NCI-H2227 treated with DMSO at 0.1 percent for 48 hours (cell line): ENCODE measurements at places on chromosomes 5 and 9.

- DNase-seq = no peak
Observed at GRCh38 chr5:52204310-52204709, 583.4 kb upstream of the ITGA1 start.

DNA sequence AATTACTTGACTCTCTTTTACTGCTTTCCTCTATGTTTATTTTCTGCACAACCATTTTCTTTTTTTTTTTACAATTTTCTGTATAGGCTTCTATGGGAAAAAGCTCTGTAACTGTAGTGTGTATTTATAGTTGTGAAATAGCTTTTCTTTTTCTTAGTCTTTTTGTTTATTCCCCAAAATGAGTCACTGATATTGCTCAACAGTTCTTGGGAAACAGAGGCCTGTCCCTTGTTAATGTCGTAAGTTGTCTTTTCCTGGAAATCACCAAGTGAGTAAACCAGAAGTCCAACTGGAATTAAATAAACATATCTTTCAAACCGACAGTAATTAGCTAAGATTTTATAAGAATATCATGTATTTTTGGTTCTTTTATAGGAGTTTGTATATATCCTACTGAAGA lies 325.1 kb upstream of the PRR16 start:
- DNase-seq = no peak

- no peak for DNase-seq
Observed at GRCh38 chr5:94707359-94707758, 88.9 kb downstream of the SLF1 start.

GRCh38 chr5:1553539-1554409 lies 30.0 kb upstream of the LPCAT1 start:
- no peak for DNase-seq

- peak; percentile 58 for DNase-seq
Observed at GRCh38 chr9:134325813-134326723, at the start of gene RXRA. Gene RXRA (plus strand): TSS chr9:134326455. CDS start chr9:134326632, 177 bp downstream.

GRCh38 chr5:136103118-136103517 lies 29.5 kb upstream of the SMAD5 start:
- DNase-seq = no peak

- DNase-seq = no peak
Observed at GRCh38 chr9:91647371-91647770, 223.7 kb upstream of the NFIL3 start.

DNA sequence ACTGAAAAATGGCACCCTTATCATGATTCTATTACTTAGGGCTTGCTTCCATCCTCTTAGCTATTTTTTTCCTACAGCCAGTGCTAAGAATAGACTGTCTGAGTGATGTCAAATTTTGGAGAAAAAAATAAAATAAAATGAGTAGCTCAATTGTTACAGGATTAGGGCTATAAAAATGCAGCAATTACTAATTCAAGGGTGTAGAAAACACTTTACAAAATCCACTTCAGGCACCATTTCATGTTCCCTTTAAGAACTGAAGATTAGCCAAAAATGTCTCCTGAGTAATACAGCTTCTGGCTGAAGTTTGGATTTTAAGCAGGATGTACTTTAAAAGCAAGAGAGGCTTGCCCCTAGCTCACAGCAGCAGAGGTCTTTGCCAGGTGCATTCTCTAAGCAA lies 240.5 kb upstream of the IRX1 start:
- DNase-seq = no peak
